ENCODE measurements at places on chromosomes 4 and X.

- peak; percentile 85 for DNase-seq
Observed at GRCh38 chr4:117941611-117942010, 92.7 kb upstream of the NDST3 start.

DNA sequence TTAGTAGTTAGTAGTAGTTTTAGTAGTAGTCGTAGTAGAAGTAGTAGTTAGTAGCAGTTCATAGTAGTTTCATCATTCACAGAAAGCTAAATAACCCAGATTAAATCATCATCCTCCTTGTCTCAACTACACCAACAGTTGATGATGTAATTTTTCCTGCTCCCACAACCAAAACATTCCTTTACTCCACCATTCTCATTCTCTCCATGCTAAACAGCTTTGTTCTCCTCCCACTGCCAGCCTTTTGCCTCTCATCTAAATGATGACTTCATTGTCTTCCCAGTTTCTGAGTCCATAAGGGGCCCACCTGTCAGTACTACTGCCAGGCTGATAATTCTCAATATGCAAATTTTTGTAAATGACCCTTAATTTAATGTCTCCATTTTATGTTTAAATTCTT, 68.9 kb downstream of the ARHGAP24 start:
- no peak for DNase-seq

DNA sequence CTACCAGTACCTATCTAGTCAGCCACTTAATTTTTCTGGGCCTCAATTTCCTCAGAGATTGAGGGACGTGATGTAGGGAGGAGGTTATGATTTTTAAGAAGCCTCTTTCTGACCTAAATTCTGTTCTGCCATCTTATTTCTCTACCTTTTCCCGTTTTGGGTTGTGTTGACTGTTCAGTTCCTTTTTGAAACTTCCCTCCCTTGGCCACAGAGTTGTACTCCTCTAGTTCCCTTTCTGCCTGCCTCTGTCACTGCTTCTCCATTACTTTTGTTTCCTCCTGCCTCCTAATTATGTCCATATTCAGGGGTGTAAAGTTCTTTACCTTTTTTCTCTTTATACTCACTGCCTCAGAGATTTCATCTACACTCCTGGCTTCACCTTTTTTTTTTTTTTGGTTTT, 25.4 kb downstream of the CLCN5 start:
- no peak for DNase-seq

GRCh38 chrX:71118985-71119535, 664 bp downstream of the MED12 start:
- no peak for DNase-seq

GRCh38 chr4:31020363-31020762, 300.2 kb downstream of the PCDH7 start:
- no peak for DNase-seq

DNA sequence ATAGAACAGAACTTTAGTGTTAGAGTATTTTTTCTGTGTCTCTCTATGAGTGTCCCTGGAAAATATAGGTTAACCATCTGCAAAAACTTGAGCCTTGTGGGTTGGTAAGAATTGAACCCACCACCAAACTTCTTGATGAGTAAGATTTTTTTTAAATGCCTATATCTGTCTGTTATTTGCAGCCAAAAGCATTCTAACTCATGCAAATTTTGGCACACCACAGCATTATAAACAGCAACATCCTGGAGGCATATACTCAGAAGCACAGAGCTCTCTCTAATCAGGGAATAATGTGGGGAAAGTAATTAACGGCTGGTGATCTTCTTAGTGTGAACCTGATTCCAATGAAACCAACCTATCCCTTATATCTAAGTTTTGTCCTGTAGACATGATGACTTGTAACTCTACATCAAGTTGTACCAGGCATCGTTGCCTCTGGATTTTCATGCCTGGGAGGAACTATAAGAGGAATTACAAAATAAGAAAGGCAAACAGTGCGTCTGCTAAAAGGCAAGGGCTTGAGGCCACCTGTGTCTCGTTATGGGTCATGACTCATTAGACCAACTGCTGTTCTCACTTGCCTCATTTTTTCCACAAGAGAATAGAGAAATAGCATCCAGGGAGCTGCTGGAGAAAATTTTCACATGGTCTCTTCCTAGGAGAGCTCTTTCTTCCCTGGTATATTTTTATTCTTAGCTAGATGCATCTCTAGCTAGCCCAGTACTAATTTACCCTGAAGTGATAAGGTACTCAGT, 202.4 kb downstream of the CHIC2 start:
- DNase-seq, result no peak

GRCh38 chr4:89588421-89588820, 248.5 kb downstream of the SNCA start:
- no peak for DNase-seq

DNA sequence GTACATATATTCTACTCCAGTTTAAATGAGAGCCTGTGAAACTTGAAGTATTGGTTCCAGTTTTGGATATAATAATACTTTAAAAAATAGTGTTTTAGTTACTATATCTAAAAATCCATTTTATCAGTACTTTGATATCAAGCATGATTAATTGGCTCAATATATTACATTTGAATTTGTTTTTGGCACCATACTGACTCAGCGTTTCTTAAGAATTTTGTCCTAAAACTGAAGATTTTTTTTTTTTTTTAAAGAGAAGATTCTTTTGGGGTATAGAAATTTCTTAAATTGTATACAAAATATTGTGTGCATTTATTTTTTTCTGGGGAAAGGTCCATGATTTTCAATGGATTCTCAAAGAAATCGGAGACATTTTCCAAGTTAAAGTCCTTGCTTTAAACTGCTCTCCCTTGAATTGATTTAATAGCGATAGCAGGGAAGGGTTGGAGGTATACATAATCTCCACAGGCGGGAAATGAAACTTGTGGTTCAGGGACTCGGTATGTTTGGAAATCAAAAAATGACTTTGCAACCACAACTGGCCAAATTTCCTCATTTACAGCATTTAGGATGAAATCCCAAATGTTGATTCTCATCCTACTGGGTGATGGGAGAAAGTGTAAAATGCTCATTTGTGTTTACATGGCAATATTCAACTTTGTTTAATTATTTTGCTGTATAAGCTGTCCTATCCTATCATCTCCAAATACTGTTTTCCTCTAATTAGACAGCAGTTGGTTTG, 62.3 kb downstream of the TMA16 start:
- no peak for DNase-seq

DNA sequence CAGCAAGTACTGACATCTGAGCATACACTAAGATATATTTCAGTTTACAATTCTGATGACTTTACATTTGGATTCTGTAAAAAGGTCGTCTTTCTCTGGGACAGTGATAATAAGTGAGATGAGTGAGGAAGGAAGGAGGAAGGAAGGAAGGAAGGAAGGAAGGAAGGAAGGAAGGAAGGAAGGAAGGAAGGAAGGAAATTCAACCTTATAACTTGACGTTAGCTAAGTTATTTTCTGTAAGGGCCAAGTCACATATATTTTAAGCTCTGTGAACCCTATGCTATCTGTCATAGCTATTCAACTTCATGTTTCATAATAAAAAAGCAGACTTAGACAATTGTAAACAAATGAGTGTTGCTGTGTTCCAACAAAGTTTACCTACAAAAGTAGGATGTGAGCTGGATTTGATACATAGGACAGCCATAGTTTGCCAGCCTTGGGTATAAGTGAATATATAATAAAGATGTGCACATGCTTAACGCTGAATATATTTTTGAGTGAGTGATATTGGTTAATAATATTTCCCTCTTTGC, 753.0 kb upstream of the NDST4 start:
- no peak for DNase-seq

- DNase-seq, result peak; percentile 14
Observed at GRCh38 chr4:189436207-189436606, 504.5 kb upstream of the FRG1 start.

- no peak for DNase-seq
Observed at GRCh38 chr4:144283526-144283925, 143.0 kb upstream of the GYPA start.

DNA sequence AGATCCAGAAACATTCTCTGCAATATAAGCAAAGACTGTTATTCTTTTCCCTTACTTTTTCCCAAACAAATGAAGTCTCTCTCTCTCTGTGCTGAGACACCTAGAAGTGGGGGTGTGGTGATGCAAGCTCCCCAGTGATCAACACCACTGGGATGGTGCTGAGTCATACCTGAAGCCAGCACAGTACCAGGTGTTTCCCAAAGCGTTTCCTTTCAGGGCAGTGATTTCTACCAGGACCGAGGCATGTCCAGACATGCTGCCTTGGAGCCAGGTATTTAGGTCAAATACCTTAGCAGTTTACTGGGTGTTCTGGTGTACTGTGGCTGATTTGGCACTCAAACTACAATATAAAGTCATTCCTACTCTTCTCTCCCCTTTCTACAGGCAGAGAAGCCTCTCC, 726.5 kb downstream of the FAM133A start:
- no peak for DNase-seq

GRCh38 chr4:158410272-158410671, 111.4 kb upstream of the RXFP1 start:
- DNase-seq, result peak; percentile 5

GRCh38 chr4:66554826-66555225, 884.5 kb upstream of the EPHA5 start:
- no peak for DNase-seq

DNA sequence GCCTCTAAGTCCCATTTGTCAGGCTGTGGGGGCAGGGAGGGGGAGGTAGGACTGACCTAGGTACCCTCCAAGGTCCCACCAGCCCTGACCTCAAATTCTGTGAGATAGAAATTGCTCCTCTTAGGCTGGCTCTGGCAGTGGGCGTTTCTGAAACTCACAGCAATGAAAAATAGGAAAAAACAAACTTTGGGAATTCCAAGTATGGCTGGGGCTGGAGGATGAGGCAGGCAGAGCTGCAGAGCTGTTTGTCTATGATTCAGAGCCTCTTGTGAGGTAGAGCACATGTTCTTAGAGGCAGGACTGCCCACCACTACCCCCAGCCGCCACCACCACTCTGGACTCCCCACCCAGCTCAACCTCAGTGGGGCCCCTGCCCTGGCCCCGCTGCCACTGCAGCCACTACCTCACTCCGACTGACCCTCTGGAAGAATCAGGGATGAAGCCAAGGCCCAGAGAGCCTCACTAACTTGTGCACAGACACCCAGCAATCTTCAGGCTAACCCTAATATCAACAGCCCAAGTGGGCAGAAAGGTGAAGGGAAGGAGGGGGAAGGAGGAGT, 98.2 kb downstream of the PJA1 start:
- DNase-seq, result no peak

Data from neural progenitor cell (in vitro differentiated cells).